Activated CD4-positive, alpha-beta memory T cell treated with anti-CD3 and anti-CD28 coated beads for 36 hours (primary cell): ENCODE measurements at places on chromosomes 13 and 19. TPM values are rescaled to one million over a fixed set of nuclear protein-coding genes. Genes with fewer than 3 reads are reported as not detected.

Gene ETV2
- total RNA-seq = 0.70 TPM

Gene IGFL3
- total RNA-seq = not detected

Gene DOHH
- 15.0 TPM for total RNA-seq

Gene GPR18
- 2.4 TPM for total RNA-seq

Gene PEG3
- not detected for total RNA-seq

Gene ZNF556
- not detected for total RNA-seq

Gene PRR19
- total RNA-seq = 0.81 TPM

Gene LAMP1
- 46.8 TPM for total RNA-seq

Gene CNN1
- total RNA-seq = not detected

Gene ZNF829
- total RNA-seq = 4.3 TPM

Gene FCAR
- total RNA-seq = not detected

Gene NLRP8
- not detected for total RNA-seq

Gene HIPK4
- total RNA-seq = not detected

Gene ZNF536
- not detected for total RNA-seq

Gene ADAT3
- 5.8 TPM for total RNA-seq

Gene PPP6R1
- 200 TPM for total RNA-seq

Gene PPM1N
- 3.6 TPM for total RNA-seq

Gene CDX2
- total RNA-seq = not detected

Gene ZNF579
- 6.6 TPM for total RNA-seq

Gene PGLYRP1
- not detected for total RNA-seq

Gene ZNF681
- total RNA-seq = 3.9 TPM

Gene ZNF780B
- total RNA-seq = 11.8 TPM

Gene S1PR2
- total RNA-seq = 9.8 TPM

Gene TEX26
- total RNA-seq = not detected

Gene CPT1C
- 1.6 TPM for total RNA-seq
